Spinal cord (tissue), 10 donors: ENCODE measurements at places on chromosomes 7 and 10. TPM values are rescaled to one million over a fixed set of nuclear protein-coding genes. Genes with fewer than 3 reads are reported as not detected.

- DNase-seq, result no peak
Observed at GRCh38 chr10:130362308-130362761, 226.1 kb downstream of the GLRX3 start.

DNA sequence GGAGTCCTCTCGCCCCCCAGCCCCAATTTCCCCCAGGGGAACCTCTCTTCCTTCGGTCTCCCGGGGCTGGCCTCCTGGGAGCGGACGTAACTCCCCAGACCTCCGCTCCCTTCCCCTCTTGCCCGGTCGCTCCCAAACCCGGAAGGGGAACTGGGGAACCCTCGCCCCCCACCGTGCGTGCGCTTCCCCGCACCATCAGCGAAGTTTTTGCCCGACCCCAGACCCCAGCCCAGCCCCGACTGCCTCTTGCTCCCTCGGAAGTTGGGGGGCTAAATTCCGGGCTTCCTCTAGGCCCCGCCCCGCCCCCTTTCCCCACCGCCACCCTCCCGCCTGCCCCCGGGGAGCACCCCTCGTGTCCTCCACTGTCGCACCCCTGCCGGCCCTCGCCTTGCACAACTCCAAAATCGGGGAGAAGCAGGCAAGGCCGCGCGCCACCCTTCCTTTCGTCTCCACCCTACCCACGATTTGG lies 436 bp downstream of the GNB2 start:
- DNase-seq, result no peak

DNA sequence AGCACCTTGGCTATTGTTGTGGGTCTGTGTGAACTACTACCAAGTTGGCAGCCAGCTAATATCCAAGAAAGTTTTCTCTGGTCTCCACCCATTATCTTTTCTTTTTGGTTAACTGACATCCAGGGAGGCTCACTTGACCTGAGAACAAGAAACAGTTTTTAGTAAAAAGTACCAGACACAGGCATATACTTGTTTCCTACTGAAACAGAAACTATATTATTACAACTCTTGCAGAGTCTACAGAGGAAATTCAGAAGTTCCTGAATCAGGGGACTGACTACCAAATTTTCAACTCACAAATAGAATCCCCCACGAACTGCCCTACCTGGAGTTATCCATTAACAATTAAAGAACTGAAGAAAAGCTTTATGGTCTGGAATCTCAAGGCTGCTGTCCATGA lies 168.9 kb downstream of the KCND2 start:
- no peak for DNase-seq

GRCh38 chr7:603152-603951 lies 83.7 kb upstream of the PDGFA start:
- no peak for DNase-seq

- DNase-seq, result no peak
Observed at GRCh38 chr7:15245831-15246230, 316.0 kb downstream of the AGMO start.

DNA sequence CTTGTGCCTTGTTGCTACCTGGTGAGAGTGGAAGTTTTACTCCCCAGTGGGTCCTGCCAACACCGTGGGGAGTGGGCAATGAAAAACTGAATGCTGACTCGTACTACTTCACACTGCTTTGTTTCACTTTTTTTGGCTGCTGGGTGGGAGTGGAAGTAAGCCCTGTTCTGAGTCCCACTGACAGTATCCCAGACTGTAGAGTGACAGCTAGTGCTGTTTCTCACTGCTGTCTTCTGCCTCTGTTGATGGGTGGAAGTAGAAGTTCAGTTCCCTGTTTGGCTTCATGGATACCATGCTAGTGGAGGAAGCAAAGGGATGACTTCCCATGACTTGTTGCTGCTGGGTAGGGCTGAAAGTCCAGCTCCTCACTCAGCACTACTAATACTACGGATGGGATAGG lies 98.4 kb downstream of the STK31 start:
- DNase-seq, result no peak

- no peak for DNase-seq
Observed at GRCh38 chr10:45241865-45242520, 73.4 kb downstream of the OR13A1 start.

GRCh38 chr10:91875779-91876178 lies 33.5 kb downstream of the FGFBP3 start:
- no peak for DNase-seq

DNA sequence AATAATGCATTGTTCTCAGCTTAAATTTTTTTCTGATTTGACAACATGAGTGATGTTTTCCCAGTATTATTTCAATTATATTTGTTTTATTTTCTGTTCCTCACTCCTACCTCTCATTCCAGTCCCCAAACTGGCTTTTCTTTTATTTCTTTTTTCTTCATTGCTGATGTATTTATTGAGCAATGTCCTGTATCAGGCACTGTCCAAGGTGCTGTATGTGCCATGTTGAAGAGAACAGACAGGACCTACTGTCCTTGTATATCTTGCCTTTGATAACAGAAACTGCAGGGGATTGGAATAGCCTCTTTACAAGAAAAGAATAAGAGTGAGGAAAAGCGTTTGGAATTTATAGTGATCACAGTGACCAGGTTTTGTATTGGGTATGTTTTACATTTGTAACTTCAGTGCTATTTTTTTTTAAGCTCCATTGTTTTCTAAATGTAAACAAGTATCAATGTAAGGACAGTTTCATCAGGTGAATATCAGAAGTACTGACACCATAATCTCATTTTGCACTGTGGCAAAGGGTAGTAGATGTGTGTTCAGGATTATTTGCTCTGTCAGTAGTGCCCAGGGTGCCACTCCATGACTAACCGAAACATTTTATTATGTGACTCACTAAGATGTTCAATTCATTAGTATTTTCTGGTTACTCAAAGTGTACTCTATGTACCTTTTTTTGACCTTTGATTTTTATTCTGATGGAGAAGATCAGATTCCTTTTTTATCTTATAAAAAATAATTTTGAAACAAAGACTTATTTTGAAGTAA lies 15.6 kb upstream of the CLDN12 start:
- no peak for DNase-seq

DNA sequence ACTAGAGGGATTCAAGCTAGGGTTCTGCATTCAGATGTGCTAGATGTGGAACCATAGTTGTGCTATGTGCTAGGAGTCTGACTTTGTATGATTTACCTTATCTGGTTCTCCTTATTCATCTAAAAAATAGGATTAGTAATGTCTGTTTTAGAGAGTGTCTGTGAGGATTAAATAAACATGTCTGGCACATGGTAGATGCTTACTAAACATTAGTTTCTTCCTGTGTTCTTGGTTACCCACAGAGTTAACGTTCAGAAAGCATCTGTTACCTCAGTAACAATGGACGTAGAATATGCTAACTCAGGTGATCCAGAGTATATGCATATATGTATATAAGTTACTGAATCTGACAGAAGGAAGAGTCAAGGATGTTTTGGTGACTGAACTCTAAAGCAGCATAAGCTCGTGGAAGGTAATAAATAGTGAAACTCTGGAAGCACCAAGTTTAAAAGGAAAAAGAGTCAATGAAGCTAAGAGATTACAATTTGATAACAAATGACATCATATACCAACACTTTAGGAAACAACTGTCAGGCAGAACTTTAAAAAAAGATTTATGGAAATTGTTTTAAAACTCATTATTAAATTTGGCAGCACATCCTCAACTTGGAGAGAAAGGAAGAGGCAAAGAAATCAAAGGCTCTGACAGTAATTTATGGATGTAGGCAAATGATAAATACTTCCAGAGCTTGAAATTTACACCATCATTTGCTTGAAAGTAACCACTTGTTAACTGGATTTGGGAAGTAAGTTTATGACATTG lies 127.0 kb downstream of the CCNY start:
- DNase-seq, result no peak

GRCh38 chr10:81872206-81872862 lies 2.7 kb upstream of the NRG3 start:
- DNase-seq, result no peak

The PDE1C gene
- 10.6 TPM for polyA plus RNA-seq

GRCh38 chr7:18425227-18425626 lies 70.3 kb upstream of the HDAC9 start:
- no peak for DNase-seq

DNA sequence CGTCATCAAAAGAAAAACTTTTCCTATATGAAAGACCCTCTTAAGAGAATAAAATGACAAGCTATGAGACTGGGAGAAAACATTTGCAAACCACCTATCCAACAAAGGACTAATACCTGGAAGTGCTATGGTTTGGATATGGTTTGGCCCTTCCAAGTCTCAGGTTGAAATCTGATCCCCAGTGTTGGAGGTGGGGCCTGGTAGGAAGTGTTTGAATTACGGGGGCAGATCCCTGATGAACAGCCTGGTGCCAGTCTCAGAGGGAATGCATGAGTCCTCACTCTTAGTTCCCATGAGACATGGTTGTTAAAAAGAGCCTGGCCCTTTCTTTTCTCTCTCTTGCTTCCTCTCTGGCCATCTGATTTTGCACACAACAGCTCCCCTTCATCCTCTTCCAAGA lies 6.3 kb downstream of the ALDH18A1 start:
- no peak for DNase-seq

The SHTN1 gene
- 91.3 TPM for polyA plus RNA-seq

The WDR11 gene
- 68.4 TPM for polyA plus RNA-seq

DNA sequence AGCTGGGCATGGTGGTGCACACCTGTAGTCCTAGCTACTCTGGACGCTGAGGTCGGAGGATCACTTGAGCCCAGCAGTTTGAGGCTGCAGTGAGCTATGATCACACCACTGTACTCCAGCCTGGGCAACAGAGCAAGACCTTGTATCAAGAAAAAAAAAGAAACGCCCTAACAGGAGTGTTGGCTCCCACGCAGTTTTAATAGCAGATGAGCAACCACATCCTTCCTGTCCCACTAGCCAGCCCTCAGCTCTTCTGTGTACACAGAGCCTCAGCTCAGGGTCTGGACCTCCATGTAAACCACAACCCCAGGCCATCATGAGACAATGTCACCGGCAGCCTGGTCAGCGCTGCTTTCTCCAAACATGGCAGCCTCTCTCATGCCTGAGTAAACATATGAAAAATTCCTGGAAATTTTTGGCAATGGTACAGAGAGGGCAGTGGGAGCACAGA lies 108.2 kb downstream of the PIP4K2A start:
- no peak for DNase-seq

The TES gene
- 13.1 TPM for polyA plus RNA-seq

DNA sequence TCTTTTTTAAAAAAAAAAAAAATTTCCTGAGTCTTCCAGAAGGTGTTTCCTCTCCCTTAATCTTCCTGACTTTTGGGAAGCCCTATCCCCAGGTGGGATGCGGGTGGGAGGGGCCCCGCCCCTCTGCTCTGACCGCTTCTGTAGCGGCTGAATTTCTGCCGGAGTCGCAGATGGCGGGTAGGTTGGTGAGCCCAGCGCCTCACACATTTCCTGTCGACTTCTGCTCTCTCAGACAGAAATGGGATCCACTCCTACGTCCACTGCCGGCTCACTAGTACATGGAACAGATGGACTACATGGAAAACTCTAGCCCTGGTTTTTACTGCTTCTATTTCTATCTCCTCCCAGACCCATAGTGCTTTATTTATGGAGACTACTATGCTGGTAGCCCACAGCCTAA lies 90.9 kb downstream of the NEUROD6 start:
- no peak for DNase-seq

The MYL10 gene
- polyA plus RNA-seq, result 0.44 TPM

The RASSF4 gene
- polyA plus RNA-seq, result 80.1 TPM

DNA sequence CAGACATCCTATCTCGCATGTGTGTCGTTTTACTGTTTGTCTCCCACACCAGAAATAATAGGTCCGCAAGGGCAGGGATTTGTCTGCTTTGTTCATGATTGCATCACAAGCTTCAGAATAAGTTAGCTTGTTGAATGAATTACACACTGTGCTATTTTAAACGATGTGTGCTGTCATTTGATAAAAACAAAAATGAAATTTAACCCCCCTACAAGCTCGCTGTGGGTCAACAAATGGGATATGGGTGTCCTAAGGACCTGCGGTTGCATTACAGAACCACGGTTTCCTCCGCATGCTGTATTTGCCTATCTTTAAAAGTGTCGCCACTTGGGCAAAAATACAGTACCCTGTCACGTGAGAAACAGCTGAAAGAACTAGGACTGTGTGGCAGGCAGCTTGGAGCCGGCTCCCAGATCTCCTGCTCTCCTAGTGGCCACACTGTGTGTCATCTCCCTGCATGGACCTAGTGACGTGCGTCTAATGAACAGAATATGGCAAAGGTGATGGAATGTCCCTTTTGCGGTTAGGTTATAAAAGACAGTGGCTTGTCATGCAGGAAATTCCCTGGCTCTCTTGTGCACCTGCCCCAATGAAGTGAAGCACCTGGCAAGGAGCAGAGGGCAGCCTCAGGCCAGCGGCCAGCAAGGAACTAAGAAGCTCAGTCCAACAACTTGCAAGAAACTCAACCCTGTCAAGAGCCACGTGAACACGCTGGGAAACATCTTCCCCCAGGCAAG lies 32.9 kb upstream of the CRYGN start:
- DNase-seq, result no peak

GRCh38 chr7:7554021-7554432 lies 12.7 kb upstream of the MIOS start:
- no peak for DNase-seq

DNA sequence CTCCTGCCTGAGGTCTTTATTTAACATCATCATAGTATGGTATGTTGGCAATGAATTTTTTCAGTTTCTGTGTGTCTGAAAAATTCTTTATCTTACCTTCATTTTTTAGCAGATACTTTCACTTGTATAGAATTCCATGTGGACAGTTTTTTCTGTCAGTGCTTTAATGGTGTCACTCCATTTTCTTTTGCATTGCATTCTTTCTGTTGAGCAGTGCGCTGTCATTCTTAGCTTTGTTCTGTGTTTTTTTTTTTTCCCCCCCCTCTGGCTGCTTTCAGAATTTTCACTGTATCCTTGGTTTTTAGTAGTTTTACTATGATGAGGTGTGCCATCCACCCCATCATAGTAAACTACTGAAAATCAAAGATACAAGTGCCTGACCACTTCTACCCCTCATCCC lies 120.7 kb downstream of the LRMDA start:
- DNase-seq, result no peak

- DNase-seq, result no peak
Observed at GRCh38 chr10:128751284-128751683, 625.1 kb upstream of the MKI67 start.

DNA sequence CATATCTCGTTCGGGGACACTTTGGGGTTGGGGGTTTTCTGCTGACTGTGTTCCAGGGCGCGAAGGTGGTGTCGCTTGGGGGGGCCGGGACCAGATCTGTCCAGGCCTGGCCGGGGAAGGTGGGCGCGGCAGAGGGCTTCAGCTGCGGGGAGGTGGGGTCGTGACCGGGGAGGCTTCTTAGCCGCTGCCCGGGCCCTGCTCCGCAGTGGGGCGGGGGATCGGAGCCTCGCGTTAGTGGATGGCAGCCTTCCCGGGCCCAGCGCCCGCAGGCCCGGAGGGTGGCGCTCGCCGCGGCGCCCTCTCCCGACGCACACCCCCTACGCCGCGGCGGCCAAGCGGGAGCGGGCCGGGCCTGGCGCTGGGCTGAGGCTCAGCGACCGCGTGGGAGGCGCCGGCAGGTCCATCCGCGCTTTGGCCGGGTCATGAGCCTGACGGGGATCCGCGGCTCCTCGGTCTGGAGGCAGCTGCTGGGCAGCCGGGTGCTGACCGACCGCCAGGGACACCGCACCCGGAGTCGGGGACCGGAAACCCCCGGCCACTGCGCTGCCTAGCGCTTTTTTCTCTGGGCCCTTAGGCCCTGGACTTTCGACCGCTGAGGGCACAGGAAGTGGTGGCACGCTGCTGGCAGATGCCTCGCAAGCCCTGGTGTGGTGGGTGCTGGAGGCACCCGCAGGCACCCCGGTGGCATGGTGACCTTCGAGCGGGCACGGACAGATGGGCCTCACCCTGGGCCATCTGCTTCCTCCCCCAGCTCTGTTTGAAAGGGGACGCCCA lies 1.2 kb downstream of the AGAP3 start:
- DNase-seq, result no peak

The SCIN gene
- polyA plus RNA-seq, result 7.8 TPM

The MMD2 gene
- polyA plus RNA-seq, result 43.6 TPM
